Esophagus squamous epithelium (tissue), 5 donors: ENCODE measurements at places on chromosomes 1 and 21.

GRCh38 chr1:228303596-228303995 is 95.8 kb downstream of the OBSCN start:
- DNase-seq = no peak

DNA sequence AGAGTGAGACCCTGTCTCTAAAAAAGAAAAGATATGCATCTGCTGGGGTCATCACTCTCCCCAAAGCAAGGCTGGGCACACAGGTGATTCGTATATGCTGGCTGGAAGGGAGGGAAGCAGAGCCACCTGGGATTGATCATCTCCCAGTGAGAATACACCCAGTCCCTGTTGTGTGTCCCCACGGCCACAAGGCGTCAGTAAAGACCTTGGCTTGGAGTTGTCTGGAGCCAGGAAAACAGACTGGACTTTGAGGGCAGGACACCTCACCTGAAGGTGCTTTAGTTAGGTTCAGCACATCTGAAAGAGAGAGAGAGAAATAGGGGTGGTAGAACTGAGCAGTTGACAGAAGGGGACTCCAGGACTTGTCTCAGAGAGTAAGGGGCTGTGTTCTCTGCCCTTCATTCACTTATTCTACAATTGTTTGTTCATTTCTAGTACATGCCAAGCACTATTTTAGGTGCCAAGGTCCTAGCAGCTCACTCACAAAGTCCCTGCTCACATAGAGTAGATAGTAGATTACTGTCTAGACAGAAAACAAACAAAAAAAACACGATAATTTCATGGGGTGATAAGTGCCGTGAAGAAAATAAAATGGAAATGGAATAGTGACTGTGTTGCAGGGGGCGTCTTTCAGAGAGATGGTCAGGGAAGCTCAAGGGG is 13.5 kb downstream of the CITED4 start:
- no peak for DNase-seq

GRCh38 chr1:17293681-17294425 is 14.1 kb upstream of the PADI4 start:
- DNase-seq = no peak

DNA sequence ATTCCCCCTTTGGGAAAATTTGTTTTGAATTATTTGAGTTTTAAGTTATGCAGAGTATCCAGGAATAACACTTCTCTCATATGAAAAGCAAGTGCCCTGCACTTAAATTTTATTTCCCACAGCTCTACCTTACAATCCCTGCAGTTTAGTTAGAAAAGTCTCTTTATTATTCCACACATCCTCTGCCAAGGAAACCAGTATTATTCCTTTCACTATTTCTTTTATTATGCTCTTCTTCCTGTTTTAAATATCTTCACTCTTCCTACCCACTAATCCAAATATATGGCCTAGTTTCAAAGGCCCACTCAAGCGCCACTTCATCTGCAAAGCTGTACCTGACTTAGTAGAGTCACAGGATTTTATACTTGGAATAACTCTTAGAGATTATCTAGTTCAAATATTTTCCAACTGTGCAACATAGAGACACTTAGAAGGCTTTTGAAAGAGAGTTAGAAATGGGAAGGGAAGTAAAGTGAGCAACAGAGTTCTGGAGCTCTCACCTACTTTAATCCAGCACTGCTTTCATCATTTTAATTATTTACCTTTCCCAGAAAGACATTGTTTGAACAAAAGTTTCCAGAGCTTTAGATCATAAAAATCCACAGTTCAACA is 97.2 kb upstream of the LYPLAL1 start:
- no peak for DNase-seq
